ENCODE measurements at places on chromosomes 2 and 18.

DNA sequence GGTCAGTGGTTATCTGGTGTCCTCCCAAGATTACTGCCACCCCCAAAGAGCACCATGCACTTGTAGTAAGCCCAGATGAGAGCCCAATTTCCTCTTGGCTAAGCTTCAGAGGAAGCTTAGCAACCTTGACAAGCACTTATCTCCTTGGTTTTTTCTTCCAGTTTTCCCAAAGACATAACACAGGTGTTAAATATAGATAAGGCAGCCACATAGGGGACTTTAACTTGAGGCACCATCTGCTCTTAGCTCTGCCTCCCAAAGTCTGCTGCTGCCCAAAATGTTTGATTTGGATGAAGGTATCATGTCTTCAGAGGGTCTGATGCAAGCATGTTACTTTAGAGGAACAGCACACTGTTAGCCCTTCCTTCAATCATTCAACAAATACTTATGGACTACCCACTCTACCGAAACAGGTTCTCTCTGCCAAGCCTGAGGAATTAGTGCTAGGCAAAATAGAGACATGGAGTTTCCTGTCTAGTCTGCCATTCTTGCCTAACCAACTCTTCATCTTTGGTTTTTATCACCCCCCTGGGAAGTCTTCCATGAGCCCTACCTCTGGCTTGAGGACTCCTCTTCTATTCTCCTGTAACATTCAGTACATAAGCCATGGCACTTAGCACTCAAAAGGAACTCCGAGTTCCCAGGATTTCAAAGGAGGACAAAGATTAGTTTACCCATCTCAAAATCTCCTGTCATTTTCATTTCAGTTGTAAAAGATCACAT lies 73.7 kb downstream of the SP3 start:
- no peak for DNase-seq

DNA sequence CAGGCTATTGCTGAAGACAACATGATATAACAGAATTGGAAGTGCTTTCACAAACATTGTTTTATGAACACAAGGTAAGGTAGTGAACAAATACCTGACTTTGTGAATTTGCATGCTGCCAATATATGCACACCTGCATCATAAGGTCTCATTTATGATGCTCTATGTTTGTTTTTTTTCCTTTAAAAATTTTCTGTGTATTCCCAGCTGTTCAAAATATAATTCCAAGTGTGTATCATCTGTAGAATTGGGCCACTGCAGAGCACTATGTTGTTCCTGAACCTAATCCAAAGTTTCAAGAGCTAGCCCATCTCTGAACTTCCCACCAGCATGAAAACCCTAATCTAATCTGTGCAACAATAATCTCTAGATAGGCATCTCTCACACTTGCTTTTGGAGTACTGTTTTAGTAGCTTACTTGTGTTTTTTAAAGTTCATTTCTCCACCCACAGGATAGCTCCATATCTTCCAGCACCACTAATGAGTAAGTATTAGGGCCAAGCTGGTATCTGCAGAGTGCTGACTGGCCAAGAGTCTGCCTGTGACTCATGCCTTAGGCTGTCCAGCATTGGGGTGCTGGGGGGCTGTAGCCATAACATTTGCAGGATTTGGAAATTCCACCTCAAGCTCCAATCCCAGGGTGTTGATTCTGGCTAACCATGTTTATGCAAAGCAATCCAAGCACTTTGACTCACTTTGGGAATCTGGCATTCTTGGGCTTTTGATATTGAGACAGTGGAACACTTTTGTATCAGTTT lies 208.2 kb upstream of the REV1 start:
- no peak for DNase-seq

DNA sequence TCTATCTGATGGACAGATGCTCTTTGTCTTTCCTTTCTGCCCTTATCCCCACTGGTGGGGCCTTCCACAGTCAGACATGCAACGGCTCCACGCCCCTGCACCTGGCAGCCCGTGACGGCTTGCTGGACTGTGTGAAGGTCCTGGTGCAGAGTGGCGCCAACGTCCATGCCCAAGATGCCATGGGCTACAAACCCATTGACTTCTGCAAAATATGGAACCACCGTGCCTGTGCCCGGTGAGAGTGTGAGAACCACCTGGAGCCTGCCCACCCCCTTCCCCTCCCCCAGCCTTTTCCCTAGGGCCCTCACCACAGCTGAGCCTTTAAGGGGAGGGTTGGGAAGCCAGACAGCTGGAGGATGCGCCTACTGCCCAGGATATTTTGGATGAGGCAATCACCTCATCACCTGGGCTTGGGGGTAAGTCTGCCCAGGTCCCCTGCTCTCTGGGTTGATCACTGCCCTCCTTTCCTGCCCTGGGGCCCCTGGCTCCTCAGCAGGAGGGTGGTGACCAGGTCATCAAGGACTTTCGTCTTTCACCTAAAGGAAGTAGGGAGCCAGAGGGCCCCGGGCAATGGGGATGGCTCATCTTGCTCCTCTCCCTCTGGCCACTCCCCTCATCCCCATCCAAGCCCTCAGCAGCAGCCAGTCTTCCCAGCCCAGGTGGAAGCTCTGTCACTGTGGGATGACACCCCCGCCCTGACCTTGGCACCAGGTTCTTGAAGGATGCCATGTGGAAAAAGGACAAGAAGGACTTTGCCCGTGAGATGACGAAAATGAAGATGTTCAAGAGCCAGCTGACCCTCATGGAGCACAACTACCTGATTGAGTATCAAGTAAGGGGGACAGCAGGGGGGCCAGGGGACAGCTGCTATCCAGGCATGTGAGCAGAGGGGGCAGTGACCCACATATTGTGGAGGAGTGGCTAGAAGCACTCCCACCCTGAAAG lies 3.7 kb downstream of the ANKRD53 start:
- no peak for DNase-seq

GRCh38 chr2:193966590-193966989 lies 1690.4 kb upstream of the SLC39A10 start:
- DNase-seq, result no peak

DNA sequence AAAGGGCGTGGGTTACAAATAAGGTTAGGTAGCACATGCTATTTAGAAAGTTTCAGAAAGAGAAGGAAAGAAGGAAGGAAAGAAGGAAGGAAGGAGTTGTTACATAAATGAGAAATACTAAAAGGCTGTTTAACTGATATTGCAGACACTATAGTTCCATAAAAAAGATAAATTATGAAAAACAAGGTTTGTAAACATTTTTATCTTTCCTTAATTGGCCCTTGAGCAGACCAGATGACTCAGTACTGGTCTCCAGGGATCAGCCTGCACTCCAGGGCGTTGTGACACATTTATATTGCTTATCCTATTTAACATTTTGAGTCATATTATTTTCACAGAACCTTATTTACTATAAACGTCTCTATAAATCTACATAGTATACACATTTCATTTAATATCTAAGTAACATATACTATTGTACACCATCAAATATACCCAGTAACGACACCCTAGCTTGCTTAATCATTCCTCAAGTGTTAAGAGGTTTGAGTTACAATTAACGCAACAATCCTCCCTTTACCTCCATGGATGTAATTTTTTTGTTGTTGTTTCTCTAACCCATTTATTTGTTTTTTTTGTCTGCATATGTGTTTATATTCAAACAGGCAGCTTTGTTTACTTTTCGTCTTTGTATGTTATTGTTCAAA lies 2.8 kb upstream of the RAB31 start:
- DNase-seq, result no peak

- DNase-seq, result no peak
Measured at GRCh38 chr2:1823187-1824169, 79.2 kb upstream of the PXDN start.

Measured in stimulated activated CD4-positive, alpha-beta T cell treated with anti-CD3 and anti-CD28 coated beads, Interleukin-12 subunit alpha, Interleukin-12 subunit beta, amount 100 ng/mL, for 48 hours (primary cell).